ENCODE measurements at places on chromosomes 3 and 15.

DNA sequence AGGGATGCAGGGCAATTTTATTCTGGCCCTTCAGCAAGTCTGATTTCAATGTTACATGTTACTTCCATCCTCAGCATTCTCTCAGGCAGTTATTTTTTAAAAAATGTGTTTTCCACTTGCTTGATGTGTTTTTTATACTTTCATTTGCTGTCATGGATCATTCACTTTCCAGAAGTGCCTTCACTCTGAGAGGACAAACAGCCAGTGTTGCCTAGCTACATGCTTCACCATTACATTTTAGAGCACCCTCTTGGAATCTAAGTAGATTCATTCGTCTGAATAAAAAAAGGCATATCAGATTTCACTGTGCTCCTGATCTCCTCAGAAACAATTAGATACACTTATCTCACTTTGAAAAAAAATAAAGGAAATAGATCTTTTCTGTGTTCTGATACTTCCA is 93.6 kb upstream of the POU1F1 start:
- DNase-seq, result no peak

DNA sequence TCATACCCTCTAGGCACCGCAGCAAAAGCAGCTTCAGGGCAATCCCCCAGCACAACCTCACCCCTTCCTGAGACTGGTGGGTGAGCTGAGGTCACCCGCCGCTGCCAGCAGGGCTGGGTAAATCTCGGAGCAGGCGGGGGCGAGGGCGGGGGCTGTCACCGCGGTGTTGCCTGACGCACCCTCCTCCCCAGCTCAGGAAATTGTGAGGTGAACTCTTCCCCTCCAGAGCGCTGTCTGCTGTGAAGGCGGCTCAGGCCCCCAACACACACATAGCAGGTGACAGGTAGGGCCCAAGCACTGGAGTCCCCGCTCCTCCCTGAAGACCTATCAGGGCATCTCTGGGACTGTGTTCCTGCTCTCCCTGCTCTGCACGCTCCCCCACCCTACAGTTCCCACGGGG is 30.2 kb upstream of the FURIN start:
- DNase-seq, result no peak

GRCh38 chr15:48748535-48748934 is 62.3 kb downstream of the CEP152 start:
- no peak for DNase-seq

DNA sequence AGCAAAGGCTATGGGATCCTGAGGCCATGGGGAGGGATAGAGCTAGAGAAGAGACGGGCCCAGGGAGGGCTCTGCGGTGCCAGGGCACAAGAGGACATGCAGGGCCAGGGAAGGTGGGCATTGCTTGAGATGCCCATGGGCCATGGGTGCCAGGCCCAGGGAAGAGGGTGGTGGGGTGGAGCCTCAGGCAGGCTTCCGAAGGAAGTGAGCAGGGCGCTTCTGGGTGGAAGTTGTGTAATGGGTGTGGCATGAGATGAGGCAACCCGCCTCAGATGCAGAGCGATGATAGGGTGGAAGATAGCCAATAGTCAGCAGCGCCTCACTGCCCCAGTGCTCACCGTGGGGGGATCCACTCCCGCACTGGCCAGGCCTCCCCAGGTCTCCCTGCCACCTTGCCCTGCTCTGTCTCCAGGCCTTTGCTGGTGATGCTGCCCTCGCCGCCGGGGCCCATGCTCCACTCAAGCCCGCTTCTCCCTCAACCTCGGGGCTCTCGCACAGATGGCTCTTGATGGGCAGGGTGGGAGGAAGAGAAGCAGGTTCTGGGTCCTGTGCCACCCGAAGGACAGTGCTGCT is 51.4 kb downstream of the DNAJB8 start:
- DNase-seq, result no peak

DNA sequence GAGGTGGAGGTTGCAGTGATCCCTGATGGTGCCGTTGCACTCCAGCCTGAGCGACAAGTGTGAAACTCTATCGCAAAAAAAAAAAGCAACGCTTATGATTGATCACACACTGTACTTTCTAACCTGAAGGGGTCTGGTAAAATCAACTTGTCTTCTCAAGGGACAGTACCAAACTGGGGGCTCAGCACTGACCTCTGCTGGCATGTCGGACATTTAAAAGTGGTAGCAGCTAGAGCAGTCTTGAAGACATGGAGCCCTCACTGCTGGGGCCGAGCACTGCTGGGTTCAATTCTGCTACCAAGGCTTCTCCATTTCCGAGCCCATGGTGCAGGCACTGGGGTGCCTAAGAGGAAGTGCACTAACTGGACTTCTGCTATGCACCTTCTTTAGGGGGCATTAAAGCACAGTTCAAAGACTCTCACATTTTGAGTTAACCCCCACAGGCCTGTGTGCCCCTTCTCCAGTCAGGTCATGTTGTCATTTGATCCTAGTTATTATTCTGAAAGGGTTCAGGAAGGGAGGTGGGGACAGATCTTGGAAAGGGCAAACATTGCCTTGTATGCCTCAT is 26.4 kb upstream of the LAMP3 start:
- DNase-seq, result peak; percentile 33

- no peak for DNase-seq
Observed at GRCh38 chr3:103499967-103500366, 1065.2 kb downstream of the ZPLD1 start.

DNA sequence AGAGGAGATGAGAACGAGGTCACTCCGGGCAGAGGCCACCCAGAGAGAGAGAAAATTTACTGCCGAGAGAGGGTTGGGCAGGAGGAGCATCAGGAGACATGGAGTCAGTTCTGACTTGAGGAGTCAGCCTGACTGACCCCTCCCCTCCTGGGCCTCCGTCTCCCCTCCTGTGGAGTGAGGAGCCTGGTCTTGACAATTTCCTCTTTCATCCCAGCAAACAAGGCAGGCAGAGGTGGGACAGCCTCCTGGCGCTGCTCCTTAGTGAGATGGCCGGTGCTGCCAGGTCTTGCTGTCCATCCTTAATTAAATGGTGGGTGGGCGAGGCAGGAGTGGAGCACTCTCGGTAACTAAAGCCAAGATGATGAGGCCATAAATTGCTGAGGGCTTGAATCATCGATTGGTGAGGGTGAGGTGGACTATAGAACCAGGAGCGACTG is 60.6 kb downstream of the CYP11A1 start:
- DNase-seq, result no peak

DNA sequence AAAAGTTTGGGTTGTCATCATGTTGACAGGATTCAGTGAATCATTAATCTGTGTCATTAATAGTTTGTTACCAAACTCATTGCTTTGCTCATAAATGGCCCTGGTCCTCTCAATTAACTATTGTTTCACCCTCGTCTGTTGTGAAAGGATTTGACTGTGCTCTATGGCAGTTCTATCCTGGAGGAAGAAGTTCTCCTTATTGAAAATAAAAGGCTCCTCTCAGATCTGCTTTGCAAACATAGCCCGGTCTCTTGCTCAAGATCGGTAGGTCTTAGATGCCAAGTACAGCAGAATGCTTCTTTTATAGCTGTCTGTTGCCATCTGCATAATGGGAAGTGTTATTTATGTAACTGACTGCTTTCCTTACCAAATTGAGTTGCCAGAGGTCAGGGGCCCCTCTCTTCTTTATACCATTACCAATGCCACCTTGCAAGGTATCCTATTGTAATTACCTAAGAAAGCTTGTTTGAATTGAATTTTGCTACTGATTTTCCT is 146.5 kb downstream of the EBLN2 start:
- no peak for DNase-seq

DNA sequence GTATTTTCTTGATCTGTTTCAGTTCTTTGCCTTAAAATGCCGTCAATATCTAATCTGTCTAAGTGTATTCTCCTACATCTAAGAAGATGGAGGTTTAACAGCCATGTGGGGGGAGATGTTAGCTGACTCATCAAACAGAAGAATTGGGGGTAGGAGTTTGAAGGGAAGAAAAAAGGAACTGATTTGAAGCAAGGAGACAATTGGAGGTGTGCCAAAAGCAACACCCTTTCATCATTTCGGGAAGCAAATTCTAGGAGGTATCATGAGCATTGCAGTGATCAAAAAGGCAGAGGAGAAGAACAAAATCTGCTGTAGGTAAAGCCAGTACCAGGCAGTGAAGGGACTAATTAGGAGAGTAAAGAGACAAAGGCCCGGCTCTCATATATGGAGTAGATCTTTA is 337.3 kb upstream of the TBC1D5 start:
- DNase-seq, result no peak

DNA sequence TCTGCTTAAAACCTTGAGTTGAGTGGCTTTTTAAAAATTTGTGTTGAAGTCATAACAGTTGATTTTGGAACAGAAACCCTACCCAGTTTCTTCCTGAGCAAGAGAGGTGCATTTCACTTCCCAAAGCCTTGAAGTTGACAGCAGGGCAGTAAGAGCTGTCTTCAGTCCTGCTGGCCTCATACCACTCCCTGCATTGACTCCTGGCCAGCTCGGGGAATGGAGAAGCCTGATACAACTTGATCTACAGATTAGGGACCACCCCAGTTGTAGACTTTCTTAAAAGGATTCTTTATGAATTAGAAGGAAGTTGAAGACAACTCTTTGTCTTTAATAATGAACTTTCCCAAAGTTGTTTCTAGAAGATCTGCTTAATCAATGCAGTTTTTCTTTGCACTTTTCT is 90.6 kb upstream of the FLNB start:
- DNase-seq, result no peak

GRCh38 chr3:150603980-150604319 is 829 bp downstream of the SELENOT start:
- no peak for DNase-seq

DNA sequence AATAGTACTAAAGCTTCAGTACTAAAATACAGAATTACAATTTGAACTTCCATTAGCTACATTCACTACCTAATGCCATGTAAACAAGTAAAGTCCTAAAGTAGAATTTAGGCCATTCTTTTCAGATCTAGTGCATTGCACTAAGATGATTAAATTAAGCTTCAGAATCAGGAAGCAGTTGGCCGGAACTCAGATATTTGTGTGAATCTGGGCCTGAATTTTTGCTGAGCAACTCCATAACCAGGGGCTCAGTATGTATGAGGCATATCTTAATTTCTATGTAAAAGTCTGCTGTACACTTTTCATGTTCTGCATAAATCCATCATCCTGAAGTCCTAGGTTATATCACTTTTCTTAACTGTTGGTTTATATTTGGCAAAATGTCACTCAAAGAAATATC is 246.4 kb downstream of the RBMS3 start:
- DNase-seq, result no peak

GRCh38 chr3:39454591-39455217 is 12.8 kb upstream of the MOBP start:
- no peak for DNase-seq

DNA sequence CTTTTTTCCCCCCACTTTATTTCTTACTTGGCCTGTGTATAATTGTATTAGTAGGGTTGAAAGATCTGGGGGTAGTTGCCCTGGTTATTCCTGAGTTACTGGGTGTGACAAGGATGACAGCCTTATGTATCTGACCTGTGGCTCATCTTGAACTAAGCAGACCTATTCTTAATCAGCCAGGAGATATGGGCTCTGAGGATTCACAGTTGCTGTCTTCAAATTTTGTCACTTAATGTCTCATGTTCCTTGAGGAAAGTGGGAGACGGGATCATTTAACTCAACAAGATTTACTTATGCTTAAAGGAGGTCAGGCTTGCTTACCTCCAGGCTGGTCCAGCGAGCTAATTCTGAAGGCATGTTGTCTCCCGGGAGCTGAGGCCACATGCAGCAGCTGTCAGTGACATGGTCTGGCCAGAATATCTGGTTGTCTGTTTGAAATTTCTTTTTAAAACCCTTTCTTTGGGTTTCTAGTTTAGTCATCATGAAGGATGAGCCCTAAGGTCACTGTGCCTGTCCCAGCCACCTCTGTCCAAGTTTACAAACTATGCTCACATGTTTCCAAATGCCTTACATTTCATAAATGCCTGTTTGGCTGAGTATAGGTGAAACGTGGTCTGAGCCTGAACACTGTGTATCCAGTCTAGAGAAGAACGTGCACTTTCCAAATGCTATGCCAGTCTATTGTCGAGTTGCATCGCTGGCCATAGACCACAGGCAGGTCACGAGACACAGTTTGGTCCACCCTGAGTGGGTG is 26.8 kb downstream of the LRTM1 start:
- DNase-seq, result no peak

- no peak for DNase-seq
Observed at GRCh38 chr3:149382518-149382917, 5.1 kb upstream of the TM4SF1 start.

DNA sequence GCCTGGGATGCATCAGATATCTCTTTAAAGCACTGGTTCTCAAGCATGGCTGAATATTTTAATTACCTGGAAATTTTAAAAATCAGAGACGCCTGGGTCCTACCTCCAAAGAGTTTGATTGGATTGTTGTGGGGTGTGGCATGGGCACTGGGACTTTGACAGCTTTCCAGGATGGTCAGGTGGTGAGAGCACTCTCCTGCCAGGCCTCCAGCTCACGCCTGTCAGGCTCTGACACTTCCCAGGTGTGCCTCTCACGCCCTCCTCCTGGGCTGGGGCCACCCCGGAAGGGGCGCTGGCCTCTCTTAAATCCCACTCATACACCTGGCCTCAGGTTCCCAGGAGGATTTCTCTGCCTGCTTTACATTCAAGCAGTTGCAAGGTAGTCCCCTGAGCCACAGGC is 48.5 kb downstream of the AMOTL2 start:
- DNase-seq, result no peak

GRCh38 chr3:46349484-46350261 is 4.2 kb upstream of the CCR2 start:
- no peak for DNase-seq

DNA sequence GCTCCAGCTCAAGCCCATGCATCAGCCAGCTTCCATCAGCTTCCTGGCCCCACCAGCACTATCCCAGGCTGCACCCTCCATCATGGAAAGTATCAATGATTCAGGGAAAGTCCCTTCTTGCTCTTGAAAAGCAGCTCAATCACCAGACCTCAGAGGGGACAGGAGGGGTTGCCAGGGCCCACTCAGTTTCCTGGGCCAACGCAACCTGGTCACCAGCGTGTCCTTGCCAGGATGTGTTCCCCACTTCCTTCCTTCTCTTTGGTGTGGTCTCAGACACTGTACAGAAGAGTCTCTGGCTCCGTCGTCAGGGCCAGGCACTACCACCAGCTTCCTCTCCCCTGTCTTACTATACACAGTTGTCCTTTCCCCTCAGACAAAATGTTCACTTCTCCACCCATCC is 3.0 kb downstream of the HDC start:
- DNase-seq, result no peak

- no peak for DNase-seq
Observed at GRCh38 chr15:83843471-83843871, 189.5 kb downstream of the ADAMTSL3 start.

GRCh38 chr3:112089956-112090886 is 4.0 kb downstream of the C3orf52 start:
- no peak for DNase-seq

- no peak for DNase-seq
Observed at GRCh38 chr3:141387516-141387915, 19.2 kb downstream of the ZBTB38 start.

GRCh38 chr3:16587681-16588060 is 17.6 kb downstream of the DAZL start:
- DNase-seq, result no peak

- no peak for DNase-seq
Observed at GRCh38 chr3:147672436-147672835, 263.3 kb downstream of the ZIC1 start.

Measured in ACHN (cell line).